ENCODE measurements at places on chromosomes 2 and 18.

GRCh38 chr2:155273323-155273722 is 574.8 kb downstream of the KCNJ3 start:
- no peak for DNase-seq

- no peak for DNase-seq
Observed at GRCh38 chr2:62152000-62152399, 43.9 kb upstream of the B3GNT2 start.

DNA sequence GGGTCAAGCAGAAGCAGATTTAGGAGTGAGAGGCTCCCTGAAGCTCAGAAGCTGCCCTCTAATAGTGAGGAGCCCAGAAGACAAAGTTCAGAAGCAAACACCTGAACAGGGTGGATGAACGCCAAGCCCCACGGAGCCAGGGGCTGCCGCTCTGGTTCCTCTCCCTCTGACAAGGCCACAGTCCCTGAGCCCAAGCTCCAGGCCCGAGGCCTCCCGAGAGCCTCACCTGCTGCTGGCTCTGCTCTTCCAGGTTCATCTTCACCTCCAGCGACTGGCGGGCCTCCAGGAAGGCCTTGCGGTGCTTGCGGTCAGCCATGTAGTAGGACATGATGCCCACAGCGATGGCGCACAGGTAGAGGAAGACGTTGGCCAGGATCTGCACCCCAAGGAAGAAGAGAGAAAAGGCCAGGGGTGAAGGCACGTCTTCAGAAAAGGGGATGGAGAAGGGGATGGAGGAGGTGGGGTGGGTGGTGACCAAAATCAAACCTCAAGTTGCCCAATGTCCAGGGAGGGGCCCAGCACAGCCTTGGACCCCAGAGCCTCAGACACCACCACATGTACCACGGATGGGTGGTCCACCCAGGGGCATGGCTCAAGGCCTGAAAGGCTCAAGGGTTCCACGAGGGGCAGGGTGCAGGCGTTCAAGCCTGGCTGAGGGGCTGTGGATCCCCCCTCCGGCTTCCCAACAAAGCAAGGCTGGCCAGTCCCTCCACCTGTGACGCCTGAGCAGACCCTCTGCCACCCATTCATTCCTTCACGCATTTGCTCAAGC is 47.5 kb downstream of the ADCY3 start:
- DNase-seq = no peak

GRCh38 chr2:189613077-189613636 is 32.6 kb upstream of the SLC40A1 start:
- no peak for DNase-seq

DNA sequence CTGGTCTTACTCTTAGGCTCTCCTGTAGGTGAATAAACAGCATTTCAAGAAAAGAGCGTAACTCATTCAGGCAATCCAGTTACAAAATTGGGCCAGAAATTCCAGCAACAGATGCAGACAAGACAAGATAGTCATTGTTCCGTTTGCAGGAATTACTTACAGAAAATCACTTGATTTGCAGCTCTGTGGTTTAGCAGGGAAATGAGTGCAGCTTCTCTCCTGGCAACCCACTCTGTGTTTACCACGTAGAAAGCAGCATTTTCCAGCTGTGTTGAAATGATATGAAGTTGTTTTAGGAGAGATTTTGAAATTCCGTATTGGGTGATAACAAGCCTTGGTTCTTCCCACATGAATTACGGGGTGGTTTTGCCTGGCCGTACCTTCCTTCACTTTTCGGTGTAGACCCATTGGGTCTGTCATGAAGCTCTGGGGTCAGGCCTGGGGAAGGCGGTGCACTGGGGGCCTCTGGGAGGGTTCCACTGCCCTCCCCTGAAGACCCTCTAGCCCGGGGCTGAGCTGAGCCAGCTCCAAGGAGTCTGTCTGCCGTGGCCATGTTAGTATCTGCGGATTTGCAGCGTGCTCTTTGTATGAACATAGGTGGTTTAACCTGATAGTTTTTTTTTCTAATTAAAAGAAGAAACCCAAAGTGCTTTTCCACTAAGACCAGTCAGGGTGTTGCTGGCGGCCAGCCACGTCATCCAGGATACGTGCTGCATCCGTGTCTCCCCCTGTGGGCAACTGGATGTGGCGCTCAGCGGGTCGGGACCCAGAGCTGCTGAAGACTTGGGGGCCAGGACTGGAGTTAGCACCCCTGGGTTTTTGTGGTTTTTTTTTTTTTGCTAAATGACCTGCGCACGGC is 58.9 kb upstream of the KCNG2 start:
- no peak for DNase-seq

GRCh38 chr2:129717560-129718130 is 261.8 kb upstream of the RAB6C start:
- no peak for DNase-seq

GRCh38 chr2:2649109-2650072 is 318.3 kb upstream of the MYT1L start:
- no peak for DNase-seq

- DNase-seq = no peak
Observed at GRCh38 chr2:46814160-46814961, 101.2 kb downstream of the MCFD2 start.

DNA sequence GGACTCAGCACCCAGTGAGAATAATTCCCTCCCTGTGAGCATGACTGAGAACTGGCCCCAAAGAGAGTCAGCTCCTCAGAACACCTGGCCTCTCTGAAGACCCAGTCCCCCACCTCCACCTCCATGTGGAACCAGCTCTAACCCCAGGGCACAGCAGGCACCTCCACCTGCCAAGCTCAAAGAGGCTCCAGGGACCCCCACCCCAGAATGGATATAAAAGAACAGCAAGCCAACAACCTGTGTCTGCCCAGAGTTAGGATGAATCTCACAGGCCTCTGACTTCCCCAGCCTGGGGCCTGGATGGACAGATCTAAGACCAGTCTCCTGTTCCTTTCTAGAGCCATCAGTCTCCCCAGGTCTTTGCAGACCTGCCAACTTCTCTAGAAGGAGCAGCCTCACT is 498.5 kb downstream of the EIPR1 start:
- no peak for DNase-seq

DNA sequence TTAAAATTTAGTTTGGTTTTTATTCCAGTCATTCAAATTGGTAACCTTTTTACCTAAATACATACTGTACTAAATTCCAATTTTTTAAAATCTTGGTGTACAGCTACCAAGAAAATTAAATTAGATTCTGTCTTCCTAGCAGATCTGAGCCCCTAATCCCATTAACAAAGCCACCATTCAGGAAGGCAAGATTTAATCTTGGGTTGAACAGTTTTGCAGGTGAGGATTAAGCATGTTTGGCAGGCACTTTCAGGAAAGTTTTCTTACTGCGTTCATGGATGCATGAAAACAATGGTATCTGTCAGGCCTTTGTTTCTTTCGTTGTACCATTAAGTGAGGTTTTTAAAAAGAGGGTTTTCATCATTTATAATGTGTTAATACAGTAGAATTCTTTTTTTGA is 32.8 kb downstream of the ITPRID2 start:
- no peak for DNase-seq

DNA sequence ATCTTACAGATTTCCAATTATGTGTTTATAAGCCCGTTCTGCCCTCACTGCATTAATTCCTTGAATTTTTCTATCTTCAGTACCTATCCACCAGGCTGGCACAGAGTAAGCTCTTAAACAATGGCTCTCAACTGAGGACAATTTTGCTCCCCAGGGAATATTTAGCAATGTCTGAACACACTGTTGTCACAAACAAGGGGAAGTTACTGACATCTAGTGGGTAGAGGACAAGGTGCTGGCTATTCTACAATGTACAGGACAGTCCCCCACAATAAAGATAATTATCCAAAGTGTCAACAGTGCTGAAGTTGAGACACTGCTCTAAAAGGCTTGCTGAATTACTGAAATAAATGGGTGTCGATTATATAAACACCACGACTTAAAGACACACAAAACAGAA is 5.0 kb downstream of the NDUFS1 start:
- no peak for DNase-seq

DNA sequence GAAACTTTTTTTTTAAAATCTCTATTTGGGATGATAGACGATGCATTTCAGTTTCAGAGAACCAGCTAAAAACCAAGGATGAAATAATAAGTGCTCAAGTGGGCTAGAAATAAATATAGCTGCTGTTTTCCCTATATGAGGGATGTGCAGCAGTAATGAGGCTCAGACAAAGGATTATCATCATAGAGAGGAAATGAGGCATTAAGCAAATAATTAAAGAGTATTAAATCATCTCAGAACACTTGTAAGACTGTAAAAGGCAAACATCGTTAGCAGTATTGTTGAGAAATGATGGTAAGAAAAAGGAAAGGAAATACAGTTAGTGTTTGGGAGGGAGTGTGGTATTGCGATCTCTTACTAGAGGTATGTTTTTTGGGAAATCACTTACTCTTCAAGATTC is 233.5 kb downstream of the TGIF1 start:
- no peak for DNase-seq

DNA sequence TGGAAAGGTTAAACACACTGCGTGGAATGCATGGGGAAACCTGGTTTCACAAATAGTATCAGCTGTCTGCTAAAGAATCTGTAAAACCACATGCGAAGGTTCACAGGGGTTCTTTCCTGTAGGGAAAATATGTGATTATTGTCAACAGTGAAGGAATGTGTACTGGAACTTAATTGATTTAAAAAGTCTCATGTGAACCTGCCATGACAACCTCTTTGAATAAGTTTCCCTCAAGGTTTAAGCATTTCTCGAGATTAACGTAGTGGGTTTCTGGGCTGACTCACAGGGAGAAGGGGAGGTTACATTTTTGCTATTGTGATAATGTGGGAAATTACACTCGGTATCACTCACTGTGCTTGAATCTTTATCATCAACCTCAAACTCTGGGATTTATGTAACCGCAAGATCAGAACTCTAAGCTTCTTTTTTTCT is 28.2 kb upstream of the IL1R1 start:
- DNase-seq = no peak

DNA sequence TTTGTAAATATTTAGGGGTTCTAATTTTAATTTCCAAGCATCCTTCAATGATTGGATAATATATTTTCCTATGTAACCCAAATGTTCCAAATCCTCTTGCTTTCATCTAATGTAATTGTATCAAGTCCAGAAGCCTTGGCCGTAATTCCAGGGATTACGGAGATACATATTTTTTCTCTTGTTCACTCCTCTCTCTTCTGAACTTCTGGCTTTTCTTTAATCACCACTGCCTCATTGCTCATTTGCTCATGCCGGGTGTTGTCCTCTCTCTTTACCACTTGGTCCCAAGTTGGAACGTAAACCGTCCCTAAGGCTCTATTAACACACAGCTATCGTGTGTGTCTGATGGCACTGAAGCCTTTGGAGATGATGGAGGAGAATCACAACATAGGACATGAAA is 188.7 kb upstream of the COL3A1 start:
- DNase-seq = no peak

DNA sequence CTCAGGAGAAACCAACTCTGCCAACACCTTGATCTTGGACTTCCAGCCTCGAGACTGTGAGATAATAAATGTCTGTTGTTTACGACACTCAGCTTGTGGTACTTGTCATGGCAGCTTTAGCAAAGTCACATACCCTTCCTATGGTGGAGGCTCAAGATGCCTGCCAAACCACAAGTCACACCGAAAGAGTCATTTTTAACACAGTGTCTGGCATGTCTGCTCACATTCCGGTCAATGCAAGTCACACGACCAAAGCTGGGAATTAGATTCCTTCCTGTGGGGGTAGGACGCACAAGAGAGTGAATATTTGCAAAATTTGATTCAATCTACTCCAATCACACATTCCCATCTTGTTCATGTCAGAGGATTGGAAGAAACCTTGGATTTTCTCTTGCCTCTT is 24.6 kb downstream of the KCNE4 start:
- DNase-seq = no peak

DNA sequence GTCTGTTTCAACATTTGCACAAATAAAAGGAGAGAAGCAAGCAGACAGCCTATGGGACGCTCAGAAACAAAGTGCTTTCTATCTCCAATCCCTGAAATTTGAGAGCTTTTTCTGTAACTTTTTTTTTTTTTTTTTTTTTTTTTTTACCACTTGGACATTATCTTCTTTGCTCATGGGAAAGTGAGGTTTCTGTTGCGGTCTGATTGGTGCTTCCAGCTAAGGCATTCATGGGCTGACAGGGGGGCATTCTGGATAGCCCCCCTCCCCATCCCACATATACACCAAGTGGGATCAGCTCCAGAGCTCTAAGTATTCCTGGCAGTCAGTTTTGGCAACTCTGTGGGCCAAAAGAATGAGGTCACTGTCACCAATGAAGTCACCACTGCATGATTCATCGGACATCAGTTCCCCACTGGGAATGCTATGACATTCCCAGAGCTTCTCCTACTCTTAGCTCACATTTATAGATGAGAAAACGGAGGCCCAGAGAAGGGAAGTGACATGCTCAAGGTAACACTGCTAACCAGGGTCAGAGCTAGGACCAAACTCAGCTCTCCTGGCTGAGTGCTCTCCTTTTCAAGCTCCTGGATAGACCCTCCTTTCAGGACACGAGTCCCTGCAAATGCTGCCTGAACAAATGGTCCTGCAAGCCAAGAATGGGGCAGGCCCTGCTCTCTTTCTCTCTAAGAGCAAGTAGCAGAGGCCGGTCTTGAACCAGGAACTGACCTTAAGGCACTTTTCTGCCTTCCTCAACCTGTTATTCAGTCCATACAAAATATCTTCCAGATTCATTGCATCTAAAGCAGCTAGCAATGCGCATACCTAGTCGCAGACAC is 61.3 kb downstream of the TMEM247 start:
- no peak for DNase-seq

GRCh38 chr18:38237796-38238195 is 672.2 kb upstream of the CELF4 start:
- no peak for DNase-seq

DNA sequence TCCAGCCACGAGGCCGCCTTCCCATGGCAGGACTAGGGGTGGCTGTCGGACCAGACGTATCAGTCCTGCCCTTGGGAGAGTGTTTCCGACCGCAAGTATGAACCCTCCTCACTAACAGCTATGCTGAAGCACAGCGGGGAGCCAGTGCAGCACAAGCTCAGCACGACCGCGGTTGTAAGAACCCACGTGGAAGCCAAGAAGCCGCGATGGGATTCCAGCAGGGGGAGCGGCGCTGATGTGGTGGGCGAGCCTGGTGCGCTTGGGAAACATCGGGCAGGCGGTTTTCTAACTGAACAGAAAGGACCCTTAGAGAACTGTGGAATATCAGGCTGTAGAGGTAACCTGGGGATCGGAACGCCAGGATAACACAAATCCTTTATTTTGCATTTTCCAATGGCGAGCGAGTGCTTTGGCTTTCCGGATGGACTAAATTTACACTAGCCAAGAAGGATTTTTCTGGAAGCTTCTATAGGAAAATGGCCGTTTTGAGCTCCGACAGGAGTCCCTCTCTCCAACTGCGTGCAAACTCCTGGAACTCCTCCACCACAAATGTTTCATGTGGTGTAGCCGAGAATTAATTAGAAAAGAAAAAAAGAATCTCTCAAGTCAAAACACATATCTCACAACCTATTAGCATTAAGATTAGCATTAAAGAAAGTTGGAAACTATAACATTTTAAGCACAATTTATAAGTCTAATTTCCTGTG is 132.0 kb upstream of the MYCN start:
- no peak for DNase-seq

GRCh38 chr2:143649226-143649740 is 520.1 kb downstream of the ARHGAP15 start:
- DNase-seq = no peak

GRCh38 chr2:235669983-235670962 is 176.4 kb downstream of the AGAP1 start:
- DNase-seq = no peak
